MG63 (cell line): ENCODE measurements at places on chromosomes 4 and X. TPM values are rescaled to one million over a fixed set of nuclear protein-coding genes. Genes with fewer than 3 reads are reported as not detected.

EMCN gene
- not detected in 2 replicates for total RNA-seq

SUPT20HL2 gene
- not detected in 2 replicates for total RNA-seq

SPANXC gene
- total RNA-seq, result not detected in 2 replicates

CXCL1 gene
- total RNA-seq, result 0.20 and 2.5 TPM in 2 replicates

PPARGC1A gene
- not detected in 2 replicates for total RNA-seq

GAGE1 gene
- not detected in 2 replicates for total RNA-seq

LNX1 gene
- 7.4 and 16.5 TPM in 2 replicates for total RNA-seq

MBNL3 gene
- 0.79 and 1.4 TPM in 2 replicates for total RNA-seq

TEX13D gene
- total RNA-seq, result not detected in 2 replicates

CORIN gene
- not detected in 2 replicates for total RNA-seq

PRDM8 gene
- 0.49 and 3.6 TPM in 2 replicates for total RNA-seq

ELOVL6 gene
- total RNA-seq, result 11.7 and 12.9 TPM in 2 replicates

FRMPD4 gene
- 0.66 and 1.4 TPM in 2 replicates for total RNA-seq

CPLX1 gene
- not detected in 2 replicates for total RNA-seq

SPANXA1 gene
- not detected in 2 replicates for total RNA-seq

SLC10A4 gene
- total RNA-seq, result not detected in 2 replicates

CLIC2 gene
- 0.10 and 0.30 TPM in 2 replicates for total RNA-seq

XAGE1A gene
- total RNA-seq, result not detected in 2 replicates

GAB3 gene
- 1.2 and 10.7 TPM in 2 replicates for total RNA-seq

SH3D19 gene
- 5.3 and 7.0 TPM in 2 replicates for total RNA-seq

FOXP3 gene
- total RNA-seq, result not detected in 2 replicates

FMR1NB gene
- total RNA-seq, result not detected in 2 replicates

PAGE4 gene
- total RNA-seq, result not detected in 2 replicates

NPY2R gene
- total RNA-seq, result not detected in 2 replicates

PNMA3 gene
- total RNA-seq, result 0.40 TPM in 1 of 2 replicates, not detected in the other

NAP1L3 gene
- total RNA-seq, result 0.03 TPM in 1 of 2 replicates, not detected in the other

GAGE13 gene
- total RNA-seq, result not detected in 2 replicates

GPR173 gene
- total RNA-seq, result 0.63 TPM in 1 of 2 replicates, not detected in the other

MFAP3L gene
- total RNA-seq, result 0.13 TPM in 1 of 2 replicates, not detected in the other

KIT gene
- total RNA-seq, result 0.03 and 0.07 TPM in 2 replicates

TIGD4 gene
- total RNA-seq, result 0.07 and 0.15 TPM in 2 replicates

MAP7D3 gene
- 12.1 and 14.3 TPM in 2 replicates for total RNA-seq
